ENCODE measurements at places on chromosomes 5 and 9.

DNA sequence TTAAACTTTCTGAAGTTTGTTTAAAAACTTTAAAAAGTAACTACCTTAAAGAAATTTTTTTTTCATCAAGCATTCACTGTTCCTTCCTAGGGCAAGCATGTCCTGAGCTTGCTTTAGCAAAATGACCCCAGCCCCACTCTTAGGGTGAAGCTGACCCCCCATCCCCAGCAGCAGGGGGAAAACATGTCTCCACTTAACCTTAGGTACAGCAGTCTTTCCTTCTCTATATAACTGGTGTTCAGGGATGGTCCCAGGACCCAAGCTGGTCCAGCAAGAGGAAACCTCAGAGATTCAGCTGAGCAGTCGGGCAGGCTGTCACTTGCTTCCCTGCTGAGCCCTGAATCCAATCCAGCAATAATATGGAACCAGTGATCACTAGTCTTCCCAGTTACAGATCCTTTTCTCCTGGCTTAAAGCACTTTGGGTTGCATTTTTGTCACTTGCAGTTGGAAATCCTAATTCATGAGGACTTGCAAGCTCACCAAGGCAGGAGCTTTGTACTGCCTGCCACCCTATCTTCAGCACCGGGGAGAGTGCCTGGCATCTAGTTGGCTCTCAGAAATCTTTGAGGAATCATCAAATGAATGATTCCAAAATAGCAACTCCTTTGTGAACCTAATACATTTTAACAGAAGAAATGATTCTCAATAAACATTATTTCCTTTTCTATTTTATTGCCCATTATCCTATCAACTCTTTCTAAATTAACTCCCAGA lies 91.2 kb downstream of the FSTL4 start:
- DNase-seq: no peak

GRCh38 chr9:70499621-70500020 lies 85.2 kb upstream of the KLF9 start:
- DNase-seq: no peak

DNA sequence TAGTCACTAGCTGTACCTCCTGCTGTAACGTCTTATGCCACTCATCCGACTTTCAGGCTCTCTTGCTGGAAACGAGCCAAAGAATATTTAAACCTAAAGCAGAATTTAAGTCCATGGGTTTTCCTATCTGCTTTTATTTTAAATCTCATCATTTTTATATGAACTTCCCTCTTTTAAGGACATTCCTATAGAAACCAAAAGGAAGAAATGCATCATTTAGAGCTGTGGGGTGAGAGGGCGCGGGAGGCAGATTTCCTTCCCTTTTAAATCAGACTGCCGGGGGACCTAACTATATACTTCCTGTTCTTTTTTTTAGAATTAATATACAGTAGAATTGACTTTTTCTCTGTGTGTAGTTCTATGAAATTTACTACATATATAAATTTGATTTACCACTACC lies 468.8 kb downstream of the BNC2 start:
- no peak for DNase-seq

GRCh38 chr9:18314316-18314715 lies 159.6 kb upstream of the ADAMTSL1 start:
- no peak for DNase-seq

GRCh38 chr5:109223531-109223930 lies 186.2 kb downstream of the PJA2 start:
- no peak for DNase-seq

GRCh38 chr9:102355982-102356381 lies 617.5 kb upstream of the GRIN3A start:
- no peak for DNase-seq

DNA sequence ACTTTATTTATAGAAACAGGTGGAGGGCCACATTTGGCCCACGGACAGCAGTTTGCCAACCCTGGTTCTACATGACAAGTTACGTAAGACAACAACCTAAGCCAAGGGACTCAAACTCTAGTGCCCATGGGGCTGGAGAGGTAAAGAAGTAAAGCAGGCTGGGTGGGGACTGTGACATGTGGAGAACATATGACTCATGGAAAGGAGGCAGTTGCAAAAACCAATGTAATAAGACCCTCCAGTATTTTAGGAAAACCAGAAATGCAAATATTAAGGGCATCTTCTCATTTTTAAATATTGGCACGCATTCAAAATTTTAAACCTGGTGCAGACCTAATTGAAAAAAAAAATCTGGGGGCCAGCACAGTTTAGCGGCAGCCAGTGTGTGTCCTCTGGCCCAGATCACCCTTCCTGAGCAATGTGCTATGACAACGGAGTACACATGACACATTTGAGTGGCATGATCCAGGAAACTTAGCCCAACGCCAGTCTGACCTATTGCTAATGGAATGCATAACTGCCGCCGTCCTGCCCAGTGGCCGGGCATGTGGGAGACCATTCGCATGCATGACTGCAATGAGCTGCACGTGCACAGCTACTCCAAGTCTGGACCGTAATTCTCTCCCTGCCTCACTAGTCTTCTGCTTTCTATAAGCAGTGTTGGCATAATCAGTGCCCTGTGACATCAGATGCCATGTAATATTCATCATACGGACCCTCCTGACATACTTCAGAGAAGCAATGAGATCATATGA lies 97.2 kb downstream of the SH3TC2 start:
- DNase-seq: no peak

GRCh38 chr9:98345011-98345410 lies 89.6 kb upstream of the TBC1D2 start:
- DNase-seq: no peak

GRCh38 chr9:18606281-18606680 lies 132.3 kb downstream of the ADAMTSL1 start:
- no peak for DNase-seq

GRCh38 chr5:108078345-108078744 lies 303.6 kb downstream of the FBXL17 start:
- DNase-seq: no peak

DNA sequence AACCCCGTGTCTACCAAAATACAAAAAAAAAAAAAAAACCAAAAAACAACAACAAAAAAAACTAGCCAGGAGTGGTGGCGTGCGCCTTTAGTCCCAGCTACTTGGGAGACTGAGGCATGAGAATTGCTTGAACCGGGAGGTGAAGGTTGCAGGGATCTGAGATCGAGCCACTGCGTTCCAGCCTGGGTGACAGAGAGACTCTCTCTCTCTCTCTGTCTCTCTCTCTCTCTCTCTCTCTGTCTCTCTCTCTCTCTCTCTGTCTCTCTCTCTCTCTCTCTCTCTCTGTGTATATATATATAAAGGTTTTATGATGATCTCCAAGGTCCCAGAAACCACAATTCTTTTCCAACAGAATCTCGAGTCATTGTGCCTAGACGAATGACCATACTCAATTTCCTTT lies 18.8 kb upstream of the ANKRD33B start:
- DNase-seq: no peak

DNA sequence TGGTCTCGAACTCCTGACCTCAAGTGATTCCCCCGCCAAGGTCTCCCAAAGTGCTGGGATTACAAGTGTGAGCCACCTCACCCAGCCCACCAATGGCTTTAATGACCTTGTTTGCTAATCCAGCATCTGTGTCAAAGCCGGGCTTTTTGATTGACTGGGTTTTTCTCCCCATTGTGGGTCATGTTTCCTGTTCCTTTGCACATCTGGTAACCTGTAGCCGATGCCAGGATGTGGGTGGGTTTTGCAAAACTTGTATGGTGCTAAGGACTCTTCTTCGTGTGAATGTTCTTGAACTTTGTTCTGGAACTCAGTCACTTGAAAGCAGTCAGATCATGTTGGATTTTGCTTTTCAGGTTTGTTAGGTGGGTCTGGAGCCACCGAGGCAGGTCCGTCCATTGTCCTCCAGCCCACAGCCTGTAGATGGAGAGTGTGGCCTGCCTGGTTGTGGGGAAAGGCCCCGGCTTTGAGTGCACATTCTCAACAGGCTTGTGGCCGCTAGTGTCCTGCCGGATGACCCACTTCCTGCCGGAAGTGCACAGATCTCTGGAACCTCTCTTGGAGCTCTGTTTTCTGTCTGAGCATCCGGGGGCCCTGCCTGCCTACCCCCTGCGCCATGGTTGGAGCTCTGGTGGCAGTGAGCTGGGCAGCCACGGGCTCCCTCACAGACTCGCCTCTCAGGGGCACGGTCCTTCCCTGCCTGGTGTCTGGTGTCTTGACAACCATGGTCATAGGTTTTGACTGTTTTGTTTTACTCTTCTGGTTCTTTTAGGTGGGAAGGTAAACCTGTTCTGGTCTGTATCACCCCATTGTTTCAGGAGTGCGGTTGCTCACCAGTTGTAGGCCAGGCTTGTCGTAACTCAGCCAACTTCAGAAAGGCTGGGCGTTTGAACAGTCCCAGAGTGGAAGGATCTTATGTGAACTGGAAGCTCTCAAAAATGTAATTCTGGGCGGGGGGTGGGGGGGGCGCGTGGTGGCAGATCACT lies 69.6 kb upstream of the CACNA1B start:
- DNase-seq: no peak

GRCh38 chr9:119349351-119349825 lies 19.8 kb downstream of the BRINP1 start:
- DNase-seq: no peak

DNA sequence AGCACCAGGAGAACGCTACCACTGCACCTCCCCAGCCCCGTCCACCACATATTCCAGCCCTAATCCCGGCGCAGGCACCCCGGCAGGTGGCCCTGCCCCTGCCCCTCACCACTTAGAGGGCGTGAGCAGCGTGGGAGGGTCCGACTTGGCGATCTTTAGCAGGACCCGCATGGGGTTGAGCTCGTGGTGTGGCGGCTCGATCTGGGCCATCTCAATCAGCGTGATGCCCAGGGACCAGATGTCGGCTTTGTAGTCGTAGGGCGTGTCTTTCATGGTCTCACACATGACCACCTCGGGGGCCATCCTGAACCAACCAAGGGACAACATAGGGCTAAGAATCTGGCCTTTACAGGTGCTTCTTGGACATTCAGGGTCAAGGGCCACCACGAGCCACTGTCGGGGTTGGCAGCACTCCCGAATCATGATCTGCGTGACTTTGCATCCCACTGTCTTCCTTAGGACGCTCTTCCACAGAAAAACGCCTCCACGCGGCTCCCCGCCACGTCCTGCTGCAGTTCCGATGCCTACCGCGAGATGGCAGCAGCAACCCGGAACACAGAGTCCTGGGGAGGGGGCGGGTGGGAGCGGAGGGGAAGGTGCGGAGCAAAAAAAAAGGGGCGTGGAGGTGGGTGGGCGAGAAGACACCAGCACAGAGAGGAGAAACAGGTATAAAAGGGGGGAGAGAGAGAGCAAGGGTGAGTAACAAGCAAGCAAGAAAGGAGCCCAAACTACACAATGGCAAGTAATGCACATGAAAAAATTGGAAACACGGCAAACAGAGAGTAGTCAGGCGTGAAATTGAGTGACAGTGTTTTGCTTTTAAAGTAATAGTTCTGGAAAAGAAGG lies 81.3 kb downstream of the STK10 start:
- DNase-seq: no peak

GRCh38 chr5:18102733-18103132 lies 468.5 kb downstream of the TAF11L14 start:
- no peak for DNase-seq

GRCh38 chr5:128427921-128428320 lies 110.1 kb downstream of the FBN2 start:
- DNase-seq: no peak

- DNase-seq: no peak
Observed at GRCh38 chr5:89228355-89228754, 345.4 kb upstream of the MEF2C start.

DNA sequence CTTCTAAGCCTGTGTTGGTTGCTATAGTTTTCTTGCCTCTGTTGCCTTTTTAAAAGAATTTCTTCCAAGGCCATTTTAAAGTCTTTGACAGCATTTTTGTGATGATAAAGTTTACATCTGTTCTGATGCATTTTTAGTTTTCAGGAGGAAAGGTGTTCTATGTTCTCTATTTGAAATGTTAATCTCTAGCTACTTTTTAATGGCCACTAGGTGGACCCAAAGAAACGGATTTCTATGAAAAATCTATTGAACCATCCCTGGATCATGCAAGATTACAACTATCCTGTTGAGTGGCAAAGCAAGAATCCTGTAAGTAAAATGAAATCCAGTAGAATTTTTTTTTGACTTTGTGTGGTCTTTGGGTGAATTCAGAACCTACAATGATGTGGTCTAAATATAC lies 60.2 kb downstream of the MELK start:
- no peak for DNase-seq

GRCh38 chr9:137321726-137322361 lies 19.8 kb upstream of the NRARP start:
- DNase-seq: no peak

GRCh38 chr9:130186051-130186450 lies 13.8 kb downstream of the NCS1 start:
- no peak for DNase-seq

DNA sequence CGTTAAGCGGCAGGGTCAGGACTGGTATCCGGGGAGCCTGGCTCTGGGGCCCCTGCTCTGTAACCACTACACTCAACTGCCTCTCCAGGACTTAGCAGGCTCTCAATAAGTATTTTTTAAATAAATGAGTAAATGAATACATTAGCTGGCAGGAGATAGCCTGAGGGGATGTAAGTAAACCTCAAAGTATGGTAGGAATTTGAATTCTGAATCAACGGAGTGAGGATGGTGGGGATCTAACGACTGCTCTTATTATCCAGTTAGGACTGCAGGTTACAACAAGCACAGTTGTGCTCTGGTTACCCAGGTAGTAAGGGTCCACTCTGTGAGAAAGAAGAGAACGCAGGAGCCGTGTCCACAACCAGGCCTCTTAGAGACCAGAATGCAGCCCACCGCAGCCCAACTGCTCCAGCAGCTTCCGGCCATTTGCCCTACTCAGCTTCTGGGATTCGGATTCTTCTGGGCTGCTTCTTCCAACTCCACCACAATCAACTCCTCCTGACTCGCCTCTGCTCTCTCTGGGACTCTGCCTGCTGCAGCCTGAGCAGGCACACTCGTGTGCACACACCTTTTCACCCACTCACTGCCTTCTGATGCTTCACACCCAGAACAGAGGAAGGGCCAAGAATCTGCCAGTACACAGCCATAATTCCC lies 52.6 kb downstream of the MED27 start:
- no peak for DNase-seq

DNA sequence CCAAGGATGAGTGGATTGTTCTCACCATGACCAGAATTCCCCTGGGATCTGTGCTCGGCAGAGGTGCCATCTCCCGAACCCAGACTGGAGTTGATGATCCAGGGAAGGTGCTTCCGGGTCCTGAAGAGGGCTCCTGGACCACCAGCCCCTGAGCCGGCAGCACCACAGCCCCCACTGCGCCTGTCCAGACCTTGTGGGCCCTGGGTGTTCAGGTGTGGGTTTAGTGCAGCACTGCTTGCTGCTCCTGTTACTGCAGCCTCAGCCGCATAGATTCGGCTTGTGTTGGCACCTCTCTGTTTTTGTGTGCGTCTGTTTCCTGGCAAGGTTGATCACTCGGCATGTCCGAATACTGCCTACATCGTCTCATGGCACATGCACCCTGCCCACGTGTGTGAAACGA lies 16.3 kb upstream of the NPM1 start:
- no peak for DNase-seq

GRCh38 chr5:143030349-143030748 lies 260.2 kb downstream of the ARHGAP26 start:
- DNase-seq: no peak
